ENCODE measurements at places on chromosomes 11 and 22.

DNA sequence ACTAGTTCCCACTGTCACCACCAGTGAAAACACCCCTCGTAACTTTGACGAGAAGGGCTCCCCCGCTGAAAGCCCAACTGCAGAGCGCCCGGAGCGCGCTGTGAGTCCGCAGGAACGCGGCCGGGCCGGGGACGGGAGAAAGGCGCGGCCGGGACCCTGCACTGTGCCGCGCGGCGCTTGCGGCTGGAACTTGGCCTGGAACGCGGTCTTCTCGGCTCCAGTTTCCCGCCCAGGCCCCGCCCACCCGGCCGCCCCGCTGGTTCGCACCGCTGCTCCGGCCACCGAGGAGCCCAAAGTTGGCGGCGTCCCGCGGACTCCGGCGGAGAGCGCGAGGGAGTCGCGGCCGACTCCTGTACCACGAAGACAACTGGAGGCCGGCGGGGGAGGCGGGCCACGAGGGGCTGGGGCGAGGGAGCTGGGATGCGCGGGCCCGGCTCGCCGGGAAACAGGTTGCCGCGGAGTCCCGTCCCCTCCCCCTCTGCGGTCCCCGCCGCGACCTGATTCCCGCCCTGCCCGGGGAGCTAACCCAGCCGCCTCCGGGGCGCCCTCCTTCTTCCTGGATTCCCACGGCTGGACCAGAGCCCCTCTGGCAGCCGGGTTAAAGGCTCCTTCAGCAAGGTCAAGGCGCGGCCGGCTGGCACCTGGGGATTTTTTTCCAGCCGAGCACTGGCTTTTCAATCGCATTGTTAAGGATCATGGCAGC is 3.4 kb downstream of the TENM4 start:
- peak; percentile 16 for DNase-seq
- no peak overlapping the region for H3K27ac ChIP-seq
- peaks cover 47% of the 10 kb centered on the region for H3K27me3 ChIP-seq
- peaks cover 44% of the 10 kb centered on the region for H3K4me1 ChIP-seq

DNA sequence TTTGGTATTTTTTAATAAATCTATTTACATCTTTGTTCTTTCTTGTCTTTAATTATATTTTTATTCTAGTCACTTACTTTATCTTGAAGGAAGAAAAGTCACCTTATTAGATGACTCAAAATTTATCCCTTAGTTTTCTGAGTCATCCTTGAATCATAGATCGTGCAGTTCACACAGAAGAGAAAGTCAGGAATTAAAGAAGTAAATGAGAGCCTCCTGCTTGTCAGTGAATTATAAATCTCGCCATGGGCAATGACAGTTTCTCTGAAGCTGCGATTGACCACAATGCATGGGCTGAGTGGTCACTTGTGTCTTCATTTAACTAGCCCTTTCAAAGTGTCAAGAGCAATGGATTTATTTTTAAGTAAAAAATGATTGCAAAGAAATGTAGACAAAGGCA is 91.2 kb downstream of the LUZP2 start:
- no peak overlapping the region for H3K27ac ChIP-seq
- H3K4me3 ChIP-seq = no peak overlapping the region
- no peaks in the 10 kb centered on the region for H3K27me3 ChIP-seq
- no peak for DNase-seq

DNA sequence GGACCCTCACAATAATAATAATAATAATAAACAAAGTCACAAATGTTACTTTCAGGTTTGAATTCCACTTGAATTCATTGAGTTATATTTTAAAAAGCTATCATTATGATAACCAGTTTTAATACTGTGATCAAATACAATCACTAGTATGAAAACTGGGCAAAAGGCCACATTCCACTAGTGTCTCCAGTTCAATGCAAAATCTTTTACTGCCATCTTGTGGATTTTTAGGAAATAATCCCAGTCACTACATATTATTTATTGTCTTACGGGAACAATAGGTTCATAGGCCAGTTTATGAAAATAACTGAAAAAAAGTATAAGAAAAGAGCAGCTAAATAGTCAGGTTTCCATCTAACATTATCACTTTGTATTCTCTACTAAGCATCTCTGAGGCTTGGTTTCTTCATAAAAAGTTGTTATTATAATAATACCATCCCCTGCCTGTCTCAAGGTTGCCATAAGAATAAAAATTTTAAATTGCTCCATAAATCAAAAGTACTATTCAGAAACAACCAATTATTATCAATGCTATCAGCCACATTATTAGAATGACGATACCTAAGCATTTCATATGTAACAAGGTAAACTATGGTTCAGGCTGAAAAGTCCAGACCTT is 533.9 kb upstream of the CCDC90B start:
- H3K4me1 ChIP-seq = no peaks in the 10 kb centered on the region
- DNase-seq = no peak
- H3K36me3 ChIP-seq = no peaks in the 10 kb centered on the region

- no peak overlapping the region for H3K4me3 ChIP-seq
- no peak overlapping the region for H3K27ac ChIP-seq
- no peaks in the 10 kb centered on the region for H3K4me1 ChIP-seq
- H3K36me3 ChIP-seq = no peaks in the 10 kb centered on the region
Measured at GRCh38 chr11:119845756-119846155, 116.8 kb upstream of the NECTIN1 start.

- no peak overlapping the region for H3K27ac ChIP-seq
- peaks cover 78% of the 10 kb centered on the region for H3K4me1 ChIP-seq
- no peak for DNase-seq
Measured at GRCh38 chr11:83019888-83020579, 51.7 kb downstream of the RAB30 start.

DNA sequence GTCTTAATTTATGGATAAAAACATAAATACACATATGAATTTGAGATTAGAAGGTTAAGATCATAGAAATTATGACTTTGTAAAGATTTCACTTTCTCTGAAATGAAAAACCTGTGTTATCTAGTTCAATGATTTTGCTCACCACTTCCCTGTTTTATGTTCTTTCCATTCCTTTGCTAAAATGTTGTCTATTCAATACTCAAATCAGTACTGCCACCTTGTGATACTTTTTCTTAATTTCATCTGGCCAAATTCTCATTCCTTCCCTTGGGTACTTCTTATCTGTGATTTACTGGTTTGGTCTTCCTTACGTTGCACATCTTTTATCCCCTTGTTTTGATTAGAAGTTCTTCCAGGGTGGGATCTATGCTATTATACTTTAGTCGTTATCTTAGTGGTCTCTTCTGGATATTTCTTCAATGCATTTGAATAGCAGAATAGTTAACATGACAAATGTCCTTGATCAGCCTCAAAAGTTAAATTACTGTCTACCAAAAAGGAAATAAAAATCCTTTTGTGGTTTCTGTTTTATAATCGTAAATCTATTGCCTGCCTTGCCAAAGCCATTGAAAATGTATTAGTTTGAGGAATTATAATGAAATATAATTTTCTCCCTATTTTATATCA is 197.0 kb downstream of the PGR start:
- H3K27ac ChIP-seq = no peak overlapping the region
- peaks cover 10% of the 10 kb centered on the region for H3K4me1 ChIP-seq
- DNase-seq = no peak
- peaks cover 8% of the 10 kb centered on the region for H3K36me3 ChIP-seq

DNA sequence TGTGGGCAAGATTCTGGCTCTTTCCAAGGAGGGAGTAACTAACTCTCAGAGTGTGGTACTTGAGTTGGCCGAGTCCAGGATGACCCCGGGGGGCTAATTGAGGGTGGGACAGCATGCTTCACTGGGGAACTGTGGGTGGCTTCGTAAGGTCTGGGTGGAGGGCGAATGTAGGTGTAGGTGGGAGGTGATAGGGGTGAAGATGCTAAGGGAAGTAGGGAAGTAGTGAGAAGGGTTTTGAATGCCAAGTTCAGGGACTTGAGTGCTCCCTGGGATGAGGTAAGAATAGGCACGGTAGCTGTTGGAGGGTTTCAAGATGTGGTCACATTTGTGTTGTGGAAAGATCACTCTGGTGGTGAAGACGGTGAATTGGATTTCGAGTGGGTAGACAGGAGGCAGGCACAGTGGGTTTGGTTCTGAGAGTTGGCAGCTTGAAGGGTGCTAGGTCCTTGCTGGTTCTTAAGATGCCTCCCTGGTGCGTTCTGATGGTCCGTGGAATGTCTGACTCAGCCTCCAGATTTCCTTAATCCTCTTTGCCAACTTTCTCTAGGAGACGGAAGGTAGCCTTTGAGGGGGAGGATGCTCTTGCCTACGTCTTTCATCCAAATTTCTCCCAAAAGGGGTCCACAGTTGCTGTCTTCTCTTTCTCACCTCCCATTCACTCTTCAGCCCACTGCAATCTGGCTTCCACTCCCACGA is 2.5 kb upstream of the DNAL4 start:
- H3K27me3 ChIP-seq = peaks cover 28% of the 10 kb centered on the region
- no peak for DNase-seq
- no peak overlapping the region for H3K27ac ChIP-seq
- H3K4me1 ChIP-seq = peaks cover 14% of the 10 kb centered on the region
- peaks cover 5% of the 10 kb centered on the region for H3K36me3 ChIP-seq

- H3K4me1 ChIP-seq = peaks cover 5% of the 10 kb centered on the region
- H3K36me3 ChIP-seq = no peaks in the 10 kb centered on the region
- peaks cover 11% of the 10 kb centered on the region for H3K27me3 ChIP-seq
- H3K4me3 ChIP-seq = no peak overlapping the region
Measured at GRCh38 chr11:120524536-120525085, 13.1 kb downstream of the GRIK4 start.

- H3K36me3 ChIP-seq = peaks cover 5% of the 10 kb centered on the region
- no peaks in the 10 kb centered on the region for H3K27me3 ChIP-seq
- peak; percentile 83 for DNase-seq
- H3K4me1 ChIP-seq = peaks cover 27% of the 10 kb centered on the region
- peak within 1 kb of the TSS; percentile 92 for H3K27ac ChIP-seq
- H3K4me3 ChIP-seq = peak within 1 kb of the TSS; percentile 92
Measured at GRCh38 chr11:111601979-111602864, at the start of gene SIK2. SIK2 (plus strand) TSS chr11:111602449; CDS start chr11:111602564, 115 bp downstream.

DNA sequence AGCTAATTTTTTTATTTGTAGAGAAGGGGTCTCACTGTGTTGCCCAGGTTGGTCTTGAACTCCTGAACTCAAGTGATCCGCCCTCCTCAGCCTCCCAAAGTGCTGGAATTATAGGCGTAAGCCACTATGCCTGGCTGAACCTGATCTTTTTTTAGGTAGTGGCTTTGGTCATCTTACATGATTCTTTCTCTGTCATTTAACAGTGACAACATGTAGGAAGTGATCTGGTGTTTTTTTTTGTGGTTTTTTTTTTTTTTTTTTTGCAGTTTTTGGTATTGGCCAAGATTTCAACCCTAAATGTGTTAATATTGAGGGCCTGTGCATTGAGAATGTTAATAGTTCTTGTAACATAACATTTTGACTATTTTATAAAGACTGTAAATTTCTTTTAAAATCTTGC is 8.0 kb upstream of the FERMT3 start:
- DNase-seq = no peak
- no peaks in the 10 kb centered on the region for H3K4me1 ChIP-seq
- H3K36me3 ChIP-seq = peaks cover 93% of the 10 kb centered on the region
- no peak overlapping the region for H3K4me3 ChIP-seq
